ENCODE measurements at places on chromosomes 2 and 18.

DNA sequence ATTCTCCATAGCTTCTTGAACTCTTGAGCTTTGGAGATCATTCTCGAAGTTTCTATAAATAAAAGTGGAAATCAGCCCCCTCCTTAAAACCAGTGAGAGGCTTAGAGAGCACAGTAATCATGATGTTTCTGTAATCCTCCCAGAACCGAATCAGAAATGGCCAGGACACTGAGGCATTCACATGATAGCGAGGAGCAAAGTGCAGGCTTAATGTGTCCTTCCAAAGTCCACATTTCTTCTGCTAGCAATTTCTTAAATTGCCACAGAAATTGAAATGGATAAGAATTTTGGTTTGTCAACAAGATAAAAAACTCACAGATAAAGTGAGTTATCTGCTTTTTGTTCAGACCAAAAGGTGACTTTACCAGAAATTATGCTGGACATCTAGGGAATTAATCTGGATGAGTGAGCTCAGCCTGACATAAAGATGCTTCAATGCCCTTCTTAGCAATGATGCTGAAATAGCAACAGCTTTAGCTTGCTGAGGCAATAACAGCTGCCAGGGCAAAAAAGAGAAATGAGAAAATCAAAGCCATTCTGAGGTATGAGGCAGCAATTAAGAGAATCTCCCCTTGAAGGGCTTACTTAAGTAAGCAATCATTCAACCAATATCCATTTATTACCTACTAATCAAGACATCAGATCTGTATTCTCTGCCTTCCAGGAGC, 82.4 kb upstream of the PHLPP1 start:
- no peak for DNase-seq

- no peak for DNase-seq
Measured at GRCh38 chr18:37734406-37734805, 168.8 kb upstream of the CELF4 start.

DNA sequence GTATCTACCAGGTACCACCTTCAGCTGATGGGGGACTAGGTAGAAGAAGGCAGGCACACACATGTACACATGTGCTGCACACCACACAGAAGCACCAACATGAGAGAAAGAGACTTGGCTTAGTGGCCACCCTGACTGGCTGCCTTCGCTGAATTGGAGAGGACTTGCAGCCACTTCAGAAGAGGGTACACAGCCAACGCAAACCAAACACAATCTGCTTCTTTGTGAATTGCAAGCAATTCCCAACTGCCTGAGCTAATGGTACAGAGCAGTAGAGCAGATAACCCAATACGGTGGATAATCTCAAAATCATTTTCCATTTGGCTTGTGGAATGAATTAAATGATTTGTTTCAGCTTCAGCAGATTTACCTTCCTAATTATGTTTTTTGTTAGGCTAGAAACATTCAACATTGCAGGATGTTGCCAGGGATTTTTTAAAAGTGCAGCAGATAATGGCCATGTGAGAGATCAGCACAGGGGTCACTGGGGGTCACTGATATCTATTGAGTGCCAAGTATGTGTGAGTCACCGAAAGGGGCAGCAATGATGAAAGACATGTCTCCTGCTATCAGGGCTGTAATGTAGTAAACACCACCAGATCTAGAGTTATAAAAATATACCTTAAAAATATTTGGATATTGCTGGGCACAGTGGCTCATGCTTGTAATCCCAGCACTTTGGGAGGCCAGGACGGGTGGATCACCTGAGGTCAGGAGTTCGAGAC, 652.6 kb downstream of the BCL11A start:
- no peak for DNase-seq

GRCh38 chr2:69168144-69168813, 155.3 kb downstream of the ANTXR1 start:
- DNase-seq = no peak

DNA sequence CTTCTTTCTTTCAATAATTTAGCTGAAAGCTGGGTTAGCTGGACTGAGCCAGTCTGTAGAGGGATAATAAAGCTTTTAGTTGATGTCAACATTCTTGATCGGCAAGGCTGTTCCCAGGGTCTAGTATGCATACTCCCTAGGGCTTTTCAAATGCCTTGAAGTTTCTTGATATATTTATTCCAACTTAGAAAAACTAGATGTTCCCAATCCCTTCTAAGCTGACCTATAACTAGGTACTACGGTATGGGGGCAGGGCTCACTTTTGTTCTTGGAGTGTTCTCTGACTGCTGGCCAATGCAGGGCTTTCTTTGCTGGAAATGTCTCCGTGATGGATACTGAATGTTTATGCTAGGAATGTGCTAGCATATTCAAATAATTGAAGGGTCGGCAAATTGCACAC, 258.6 kb upstream of the TANK start:
- DNase-seq = no peak

GRCh38 chr2:131036696-131037397, 56.4 kb downstream of the FAM168B start:
- DNase-seq = no peak

DNA sequence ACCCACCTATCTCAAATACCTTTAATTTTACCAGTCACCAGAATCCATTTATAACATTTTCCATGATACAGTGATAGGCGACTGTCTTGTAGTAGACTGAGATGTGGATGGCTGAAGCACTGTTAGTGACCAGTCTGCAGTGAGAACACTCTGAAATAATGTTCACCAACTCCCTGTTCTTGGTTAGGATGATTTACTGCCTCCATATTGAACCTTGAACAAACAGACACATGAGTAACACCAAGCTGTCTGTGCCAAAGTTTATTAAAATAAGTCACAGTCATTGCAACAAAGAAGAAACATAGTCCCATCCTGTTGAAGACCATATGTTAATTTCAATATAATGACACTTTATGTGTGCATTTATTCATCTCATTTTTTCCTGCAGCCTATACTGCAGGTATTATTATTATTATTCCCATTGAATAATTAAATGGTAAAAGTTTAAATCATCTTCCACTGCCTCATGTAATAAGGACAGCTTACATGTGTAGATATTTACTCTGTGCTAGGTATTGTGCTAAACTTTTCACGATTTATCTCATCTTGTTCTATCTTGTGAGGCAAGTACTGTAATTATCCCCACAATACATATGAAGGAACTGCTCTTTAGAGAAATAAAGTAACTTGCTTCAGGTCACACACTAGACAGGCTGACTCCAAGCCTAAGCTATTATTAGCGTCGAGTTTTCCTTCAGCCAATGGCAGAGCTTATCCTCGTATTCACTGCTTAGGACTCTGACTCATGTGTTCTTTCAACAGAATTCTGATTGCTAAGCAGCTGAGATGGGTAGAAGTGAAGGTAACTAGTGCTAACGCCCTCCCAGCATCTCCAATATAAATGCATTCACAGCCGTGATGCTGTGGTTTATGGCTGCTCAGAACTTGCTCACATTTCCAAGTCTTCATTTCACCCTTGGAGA, 62.5 kb downstream of the ONECUT2 start:
- DNase-seq = no peak

GRCh38 chr2:225009768-225010167, 32.5 kb downstream of the DOCK10 start:
- no peak for DNase-seq

GRCh38 chr2:177243476-177243875, 21.1 kb downstream of the NFE2L2 start:
- DNase-seq = no peak

DNA sequence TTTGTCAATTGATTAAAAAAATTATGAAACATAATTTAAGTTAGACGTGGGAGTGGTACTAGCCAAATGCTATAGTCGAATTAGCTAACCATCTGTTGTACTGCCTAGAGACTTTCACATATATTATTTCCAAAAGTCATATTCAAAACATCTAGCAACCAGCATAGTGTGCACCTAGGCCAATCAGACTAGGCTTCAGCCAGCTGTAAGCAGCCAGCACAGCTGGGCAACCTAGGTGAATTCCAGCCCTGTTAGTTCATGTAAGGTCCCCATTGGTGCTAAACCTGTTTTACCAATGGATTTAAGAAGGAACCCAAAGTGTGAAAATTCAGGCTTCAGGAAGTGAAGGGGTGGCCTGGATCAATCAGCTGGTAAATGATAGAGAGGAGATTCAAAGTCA, 144.3 kb downstream of the BCL2 start:
- no peak for DNase-seq

DNA sequence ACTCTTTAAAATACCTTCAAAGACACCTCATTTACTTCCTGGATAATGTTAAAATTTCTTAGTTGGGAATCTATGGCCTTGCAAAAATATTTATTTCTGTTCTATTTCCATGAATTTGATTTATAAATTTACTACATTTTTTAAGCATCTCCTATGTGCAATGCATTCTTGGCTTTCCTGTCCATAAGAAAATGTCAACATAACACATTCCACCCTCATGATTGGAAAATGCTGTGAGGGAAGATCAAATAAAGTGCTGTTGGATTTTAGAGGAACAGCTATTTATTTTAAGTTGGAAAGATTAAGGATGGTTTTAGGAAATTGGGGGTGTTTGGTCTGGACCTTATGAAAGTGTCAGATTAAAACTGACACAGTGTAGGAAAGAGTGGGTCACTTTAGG, 45.4 kb upstream of the MC4R start:
- no peak for DNase-seq
